AG04449 (cell line): ENCODE measurements at places on chromosomes 1 and 21.

- no peak for DNase-seq
These were observed 30.3 kb downstream of the ASPM start for GRCh38 chr1:197116156-197116555.

DNA sequence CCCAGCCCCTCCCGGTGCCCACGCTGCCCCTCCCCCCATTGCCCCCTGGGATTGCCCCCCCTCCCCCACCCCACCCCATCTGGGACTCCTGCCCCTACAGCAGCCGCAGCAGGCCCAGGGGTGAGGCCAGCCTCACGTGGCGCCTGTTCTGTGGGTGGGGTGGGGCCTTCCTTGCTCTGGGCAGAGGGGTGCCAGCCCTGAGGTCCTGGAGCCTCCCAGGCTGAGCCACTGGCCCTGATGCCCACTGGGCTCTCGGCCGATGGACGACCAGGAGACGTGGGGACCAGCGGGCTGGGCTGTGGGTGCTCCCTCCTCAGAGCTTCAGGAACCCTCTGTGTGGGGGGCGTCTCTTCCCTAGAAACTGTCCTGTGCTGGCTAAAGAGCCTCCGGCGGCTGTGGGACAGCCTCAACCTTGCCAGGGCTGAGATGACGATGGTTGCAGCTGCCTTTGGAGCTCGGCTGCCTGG, 5.8 kb upstream of the C1orf159 start:
- DNase-seq, result no peak

- DNase-seq, result no peak
These were observed 76.3 kb downstream of the UCK2 start for GRCh38 chr1:165903672-165904071.

GRCh38 chr1:33988161-33988560, 124.3 kb downstream of the HMGB4 start:
- DNase-seq, result no peak

DNA sequence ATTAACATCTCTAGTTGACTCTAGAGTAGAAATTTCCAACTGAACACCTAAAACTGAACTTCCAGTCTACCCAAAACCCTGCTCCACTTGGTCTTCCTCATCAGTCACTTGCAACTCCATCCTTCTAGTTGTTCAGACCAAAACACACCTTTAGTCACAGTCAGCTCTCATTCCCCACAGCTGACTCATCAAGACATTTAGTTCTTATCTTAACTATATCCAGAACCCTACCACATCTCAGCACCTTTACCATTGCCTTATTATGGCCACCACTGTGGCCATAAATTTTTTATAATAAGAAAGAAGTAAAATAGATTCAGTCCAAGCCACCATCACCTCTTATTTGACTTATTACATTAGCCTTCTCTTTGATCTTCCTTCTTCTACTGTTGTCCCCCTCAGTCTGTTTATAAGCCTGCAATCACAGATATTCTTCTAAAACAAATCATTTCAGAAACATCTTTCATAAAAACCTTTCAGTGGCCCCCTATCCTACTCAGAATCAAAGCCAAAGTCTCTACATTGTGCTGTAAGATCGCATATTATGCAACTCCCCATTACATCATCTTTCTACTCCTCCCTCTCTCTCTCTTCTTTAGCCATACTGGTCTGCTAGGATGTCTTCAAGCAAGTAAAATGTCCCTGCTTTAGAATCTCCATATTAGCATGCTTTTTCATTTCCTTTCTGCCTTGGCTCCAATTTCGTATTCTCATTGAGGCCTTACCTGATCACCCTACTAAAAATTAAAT, 275.9 kb downstream of the LRRC40 start:
- no peak for DNase-seq

GRCh38 chr1:151542710-151543129, 2.6 kb downstream of the TUFT1 start:
- DNase-seq, result peak; percentile 79

DNA sequence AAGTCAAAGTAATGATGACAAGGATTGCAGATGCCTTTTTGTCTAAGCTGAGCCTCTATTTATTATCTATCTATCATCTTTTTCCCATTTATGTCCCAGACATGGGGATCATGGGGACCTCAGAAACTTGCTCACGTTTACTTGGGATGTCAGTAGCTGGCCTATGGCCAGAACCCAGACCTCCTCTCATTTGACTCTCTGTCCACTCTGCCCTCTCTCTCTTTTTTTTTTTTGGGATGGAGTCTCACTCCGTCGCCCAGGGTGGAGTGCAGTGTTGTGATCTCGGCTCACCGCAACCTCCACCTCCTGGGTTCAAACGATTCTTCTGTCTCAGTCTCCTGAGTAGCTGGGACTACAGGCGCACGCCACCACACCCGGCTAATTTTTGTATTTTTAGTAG, 3.7 kb upstream of the ID3 start:
- no peak for DNase-seq

DNA sequence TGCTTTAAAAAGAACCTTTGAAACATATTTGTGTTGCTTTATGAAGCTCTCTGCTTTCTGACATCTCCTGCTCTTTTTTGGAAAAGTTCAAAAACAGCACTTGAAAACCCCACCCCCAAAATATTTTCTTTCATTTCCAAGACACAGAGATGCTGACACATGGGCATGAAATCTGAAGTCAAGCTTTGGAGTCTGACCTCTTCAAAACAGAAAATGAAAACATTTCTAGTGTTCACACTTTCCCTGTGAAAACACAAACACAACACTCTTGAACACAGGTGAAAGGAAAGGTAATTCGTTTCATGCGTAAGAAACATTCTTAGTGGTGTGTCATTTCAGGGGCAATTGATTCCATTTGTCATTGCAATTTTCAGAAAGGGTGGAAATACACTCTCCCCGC, 10.8 kb downstream of the NGF start:
- DNase-seq, result no peak

GRCh38 chr1:48810740-48811139, 34.0 kb upstream of the BEND5 start:
- DNase-seq, result no peak

DNA sequence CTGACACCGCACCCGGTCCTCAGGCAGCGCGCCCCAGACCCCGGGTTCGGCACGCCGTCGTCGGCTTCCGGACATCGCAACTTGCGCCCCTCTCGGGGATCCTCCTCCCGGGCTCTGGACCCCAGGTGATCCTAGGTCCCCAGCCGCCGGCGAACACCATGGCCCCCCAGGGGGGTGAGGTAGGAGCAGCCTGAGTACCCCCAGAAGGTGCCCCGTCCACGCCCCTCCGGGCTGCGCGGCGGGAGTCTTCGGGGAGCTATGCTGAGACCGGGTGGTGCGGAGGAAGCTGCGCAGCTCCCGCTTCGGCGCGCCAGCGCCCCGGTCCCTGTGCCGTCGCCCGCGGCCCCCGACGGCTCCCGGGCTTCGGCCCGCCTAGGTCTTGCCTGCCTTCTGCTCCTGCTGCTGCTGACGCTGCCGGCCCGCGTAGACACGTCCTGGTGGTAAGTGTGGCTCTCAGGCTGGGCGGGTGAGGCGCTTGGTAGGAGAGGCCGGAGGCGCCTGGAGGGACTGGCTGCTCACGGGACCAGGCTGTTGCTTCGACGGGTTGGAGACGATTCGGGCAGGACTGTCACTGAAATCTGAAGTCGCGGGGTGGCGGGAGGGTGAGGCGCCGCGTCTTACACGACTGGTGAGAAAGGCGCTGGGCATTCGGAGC, 367 bp downstream of the WNT2B start:
- no peak for DNase-seq

GRCh38 chr1:47191940-47192457, 2.2 kb upstream of the PDZK1IP1 start:
- DNase-seq, result no peak

GRCh38 chr1:198664068-198664788, 25.4 kb downstream of the PTPRC start:
- DNase-seq, result no peak

GRCh38 chr1:57949168-57949567, 525.3 kb upstream of the DAB1 start:
- DNase-seq, result no peak
